ENCODE measurements at places on chromosomes 11 and 22. TPM values are rescaled to one million over a fixed set of nuclear protein-coding genes. Genes with fewer than 3 reads are reported as not detected.

Gene NXPE1
- not detected for total RNA-seq

Gene GPR152
- not detected for total RNA-seq

Gene PGA5
- not detected for total RNA-seq

Gene OR8A1
- not detected for total RNA-seq

- DNase-seq = no peak
- no peak overlapping the region for H3K4me3 ChIP-seq
- H3K36me3 ChIP-seq = peaks cover 3% of the 10 kb centered on the region
- peaks cover 12% of the 10 kb centered on the region for H3K27me3 ChIP-seq
- no peak overlapping the region for H3K27ac ChIP-seq
- no peaks in the 10 kb centered on the region for H3K4me1 ChIP-seq
Measured at GRCh38 chr22:44372611-44373010, 59.9 kb upstream of the SHISAL1 start.

DNA sequence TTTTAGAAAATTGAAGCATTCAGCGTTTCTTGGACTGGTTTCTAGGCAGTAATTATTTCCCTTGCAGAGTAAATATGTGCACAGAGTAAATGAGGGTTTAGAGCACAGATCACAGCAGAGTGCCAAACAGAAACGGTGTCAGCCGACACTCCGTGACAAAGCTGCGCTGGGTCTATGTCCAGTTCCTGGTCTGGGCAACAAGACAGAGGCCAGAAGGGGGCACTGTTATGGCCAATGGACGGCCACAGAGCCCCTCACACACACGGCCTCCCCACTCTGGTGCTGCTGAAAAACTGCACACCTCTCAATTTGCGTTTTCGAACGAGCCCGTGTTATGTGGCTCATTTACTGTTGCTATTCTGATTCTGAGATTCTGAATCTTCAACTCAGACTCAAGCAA lies 180.7 kb downstream of the MPPED1 start:
- H3K36me3 ChIP-seq = no peaks in the 10 kb centered on the region
- H3K27ac ChIP-seq = no peak overlapping the region
- no peak for DNase-seq
- H3K4me3 ChIP-seq = no peak overlapping the region
- peaks cover 4% of the 10 kb centered on the region for H3K27me3 ChIP-seq

DNA sequence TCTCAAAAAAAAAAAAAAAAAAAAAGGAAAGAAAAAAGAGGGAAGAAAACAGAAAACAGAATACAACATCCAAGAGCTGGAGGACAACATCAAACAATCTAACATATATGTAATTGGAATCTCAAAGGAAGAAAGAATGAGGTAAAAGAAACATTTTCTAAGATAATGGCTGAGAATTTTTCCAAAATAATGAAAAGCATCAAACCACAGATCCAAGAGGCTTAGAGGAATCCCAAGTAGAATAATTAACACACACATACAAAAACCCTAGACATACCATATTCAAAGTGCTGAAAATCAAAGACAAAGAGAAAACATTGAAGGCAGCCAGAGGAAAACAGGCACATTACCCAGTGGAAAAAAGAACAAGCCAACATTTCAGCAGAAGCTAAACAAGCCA lies 4.9 kb downstream of the SULT4A1 start:
- no peaks in the 10 kb centered on the region for H3K4me1 ChIP-seq
- H3K36me3 ChIP-seq = no peaks in the 10 kb centered on the region
- H3K4me3 ChIP-seq = no peak overlapping the region
- H3K27ac ChIP-seq = no peak overlapping the region
- peaks cover 26% of the 10 kb centered on the region for H3K27me3 ChIP-seq

DNA sequence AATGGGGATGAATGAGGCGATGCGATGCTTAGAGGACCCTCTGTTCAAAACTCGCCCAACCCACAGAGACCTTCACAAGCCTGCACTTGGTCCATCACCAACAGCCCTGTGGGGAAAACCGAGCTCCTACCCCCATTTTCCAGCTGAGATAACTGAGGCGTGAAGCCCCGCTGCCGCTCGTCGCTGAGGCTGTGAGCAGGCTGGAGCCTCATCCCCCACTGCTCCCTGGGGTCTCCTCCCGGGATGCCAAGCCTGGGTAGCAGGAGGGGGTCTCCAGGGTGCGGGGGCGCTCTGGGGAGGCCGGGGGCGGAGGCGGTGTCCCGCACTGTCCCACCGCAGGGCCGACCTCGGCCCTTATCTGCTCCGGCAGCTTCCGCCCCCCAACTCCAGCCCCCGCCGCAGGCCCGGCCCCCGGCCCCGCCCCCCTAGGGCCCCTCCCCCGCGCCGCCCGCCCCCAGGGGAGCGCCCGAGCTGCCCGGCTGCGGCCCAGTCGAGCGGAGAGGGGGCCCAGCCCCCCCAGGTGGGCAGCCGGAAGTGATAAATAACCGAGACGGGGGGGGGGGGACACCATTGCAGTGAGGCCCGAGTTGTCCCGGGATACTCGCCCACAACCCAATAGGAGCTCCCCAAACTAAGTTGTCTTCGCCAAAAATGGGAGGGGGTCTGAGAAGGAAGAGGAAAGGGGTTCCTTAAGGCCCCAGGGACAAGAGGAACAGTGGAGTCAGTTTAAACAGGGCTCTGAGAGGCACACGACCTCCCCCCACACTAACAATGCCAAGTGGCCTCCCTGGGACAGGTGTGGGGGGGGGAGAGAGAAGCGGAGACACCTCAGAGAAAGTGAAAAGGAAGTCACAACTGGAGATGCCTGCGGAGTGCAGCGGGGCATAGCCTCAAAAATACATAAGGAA lies 8.3 kb upstream of the SLC39A13 start:
- H3K27ac ChIP-seq = peak overlapping the region; percentile 95
- no peaks in the 10 kb centered on the region for H3K27me3 ChIP-seq
- peak overlapping the region; percentile 88 for H3K4me3 ChIP-seq
- H3K4me1 ChIP-seq = peaks cover 47% of the 10 kb centered on the region
- peak; percentile 56 for DNase-seq

DNA sequence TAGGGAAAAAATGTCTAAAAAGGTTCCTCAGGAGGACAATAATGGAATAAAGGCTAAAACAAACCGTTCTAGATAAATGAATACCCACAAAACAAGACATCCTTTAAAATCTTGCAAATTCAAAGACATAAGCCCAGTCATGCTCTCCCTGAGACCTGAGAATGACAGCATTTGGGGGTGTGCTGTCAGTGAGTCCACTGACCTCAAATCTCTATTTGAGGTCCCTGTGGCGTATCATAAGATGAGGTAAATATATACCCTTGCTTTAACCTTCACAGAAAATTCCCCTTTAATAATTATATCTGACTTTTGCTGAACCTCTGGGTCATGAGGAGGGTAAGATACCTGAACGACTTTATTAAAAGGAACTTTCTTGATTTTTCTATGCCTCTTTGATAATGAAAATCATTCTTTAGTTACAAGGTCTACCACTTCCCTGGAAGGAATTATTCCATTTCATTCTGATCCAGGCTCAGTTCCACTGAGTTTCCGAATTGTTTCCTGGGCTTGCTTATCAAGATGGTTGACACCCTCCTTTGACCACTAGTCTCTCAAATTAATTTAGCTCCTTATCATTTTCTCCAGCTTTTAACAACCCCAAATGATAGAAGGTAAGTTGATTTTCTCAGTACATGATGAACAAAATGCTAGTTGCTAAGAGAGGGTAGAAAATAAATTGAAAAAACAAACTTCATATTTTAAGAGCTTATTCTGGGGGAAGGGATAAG lies 53.8 kb upstream of the CHRM4 start:
- H3K4me1 ChIP-seq = peaks cover 7% of the 10 kb centered on the region
- no peak for DNase-seq
- no peak overlapping the region for H3K27ac ChIP-seq
- H3K4me3 ChIP-seq = no peak overlapping the region
- H3K36me3 ChIP-seq = peaks cover 38% of the 10 kb centered on the region

DNA sequence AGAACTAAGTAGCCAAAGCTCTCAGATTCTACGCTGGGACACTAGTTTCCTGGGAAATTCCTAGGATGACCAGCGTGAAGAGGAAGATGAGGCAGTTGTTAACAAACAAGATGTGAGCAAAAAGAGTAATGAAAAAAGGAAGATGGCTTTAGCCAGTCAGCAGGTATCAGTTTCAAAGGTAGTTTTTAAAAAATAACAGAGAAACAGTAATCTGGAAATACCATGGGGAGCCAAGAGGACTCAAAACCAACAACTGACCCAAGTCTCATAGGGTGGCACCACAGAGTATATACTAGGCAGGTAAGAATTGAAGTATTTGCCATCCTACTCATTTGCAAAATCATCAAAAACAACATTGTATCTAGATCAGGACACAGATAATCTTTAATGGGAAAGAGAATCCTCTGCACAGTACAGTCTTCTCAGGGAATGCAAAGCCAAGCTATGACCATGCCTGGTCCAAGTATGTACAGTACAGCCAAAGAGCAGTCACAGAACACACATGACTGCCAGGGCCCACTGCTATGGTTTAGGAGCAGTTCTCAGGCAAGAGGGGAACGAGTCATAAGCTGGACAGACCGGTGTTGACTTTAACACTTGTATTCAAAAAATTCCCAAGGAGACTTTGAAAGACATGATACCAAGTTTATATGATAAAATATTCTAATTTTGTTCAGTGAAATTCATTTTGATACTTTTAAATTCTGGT lies 20.6 kb downstream of the MSANTD4 start:
- no peak overlapping the region for H3K4me3 ChIP-seq
- no peak overlapping the region for H3K27ac ChIP-seq

GRCh38 chr22:30603801-30604200 lies 3.2 kb upstream of the TCN2 start:
- no peak for DNase-seq
- H3K4me3 ChIP-seq = no peak overlapping the region
- H3K36me3 ChIP-seq = no peaks in the 10 kb centered on the region
- peaks cover 3% of the 10 kb centered on the region for H3K27me3 ChIP-seq

GRCh38 chr11:44382656-44383240 lies 72.8 kb upstream of the ALX4 start:
- no peaks in the 10 kb centered on the region for H3K36me3 ChIP-seq
- no peak overlapping the region for H3K4me3 ChIP-seq
- peaks cover 39% of the 10 kb centered on the region for H3K27me3 ChIP-seq

- no peak overlapping the region for H3K27ac ChIP-seq
- H3K4me1 ChIP-seq = no peaks in the 10 kb centered on the region
- H3K27me3 ChIP-seq = no peaks in the 10 kb centered on the region
- no peak overlapping the region for H3K4me3 ChIP-seq
Measured at GRCh38 chr22:47694536-47695130, 932.2 kb downstream of the TBC1D22A start.

GRCh38 chr11:36425561-36426081 lies 84.5 kb downstream of the TRAF6 start:
- H3K4me1 ChIP-seq = peaks cover 11% of the 10 kb centered on the region
- H3K27ac ChIP-seq = no peak overlapping the region
- H3K4me3 ChIP-seq = no peak overlapping the region
- no peak for DNase-seq
- H3K36me3 ChIP-seq = no peaks in the 10 kb centered on the region
